SHP77 (cell line): ENCODE measurements at places on chromosomes 4 and X.

DNA sequence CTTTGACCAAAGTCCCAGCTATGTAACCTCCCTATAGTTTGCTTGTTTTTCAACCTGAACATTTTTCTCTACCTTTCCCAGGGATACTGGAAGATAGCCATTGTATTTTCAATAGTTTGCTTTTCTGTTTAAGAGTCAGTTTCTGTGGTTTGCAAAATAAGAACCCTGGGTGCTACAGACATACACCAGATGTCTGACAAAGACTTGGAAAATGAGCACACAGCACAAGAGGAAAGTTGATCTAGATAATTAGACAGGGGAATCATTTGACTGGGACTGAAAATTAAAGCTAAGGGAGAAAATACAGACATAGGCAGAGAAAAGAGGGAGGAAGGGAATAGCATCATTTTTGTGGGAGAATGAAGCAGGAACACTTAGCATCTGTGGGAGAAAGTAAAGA lies 218.3 kb upstream of the CNKSR2 start:
- no peak for DNase-seq

DNA sequence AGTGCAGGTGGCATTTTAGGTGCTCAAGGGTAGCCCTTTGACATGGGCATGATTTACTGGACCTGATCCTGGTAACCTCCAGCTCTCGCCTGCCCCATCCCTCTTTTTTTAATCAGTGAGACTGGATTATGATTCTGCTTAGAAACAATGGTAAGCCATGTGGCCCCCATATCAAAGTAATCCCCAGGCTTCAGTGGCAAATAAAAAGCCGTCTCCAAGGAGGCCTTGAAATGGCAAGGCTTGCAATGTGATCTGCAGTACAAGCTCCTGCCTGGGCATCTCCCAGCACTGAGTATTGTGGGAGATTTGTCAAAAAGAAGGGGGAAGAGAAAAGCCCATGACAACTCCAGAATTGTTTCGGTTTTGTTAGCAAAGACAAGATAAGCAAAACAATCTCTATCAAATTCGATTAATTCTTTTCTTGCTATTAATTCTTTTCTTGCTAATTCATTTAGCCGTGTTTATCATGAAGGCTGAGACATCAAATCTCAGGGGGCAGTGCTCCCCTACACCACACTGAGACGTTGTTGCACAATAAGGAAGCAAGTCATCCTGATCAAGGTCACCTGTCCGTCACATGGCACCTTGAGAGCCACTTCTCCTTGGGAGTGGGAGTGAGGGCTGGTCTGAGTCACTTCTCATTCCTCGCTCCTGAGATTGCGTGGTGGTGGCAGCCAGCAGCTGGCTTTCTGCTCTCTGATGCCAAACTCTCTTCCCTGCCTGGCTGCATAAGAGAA lies 312.7 kb upstream of the GATB start:
- no peak for DNase-seq

DNA sequence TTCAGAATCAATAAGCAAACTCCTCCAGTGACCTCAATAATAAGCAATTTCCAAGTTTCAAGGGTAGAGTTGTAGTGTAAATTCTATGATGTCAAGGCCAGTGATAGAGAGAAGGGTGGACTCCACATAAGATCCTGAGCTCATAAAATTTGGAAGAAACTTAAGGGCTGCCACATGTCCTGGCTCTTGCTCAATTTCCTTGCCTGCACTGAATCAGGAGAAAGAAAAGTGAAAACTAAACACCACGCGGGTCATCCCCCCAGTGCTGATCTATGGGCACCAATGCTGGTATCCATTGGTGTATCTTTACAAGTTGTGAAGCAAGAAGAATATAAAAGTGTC lies 392.0 kb upstream of the INTU start:
- DNase-seq = no peak

DNA sequence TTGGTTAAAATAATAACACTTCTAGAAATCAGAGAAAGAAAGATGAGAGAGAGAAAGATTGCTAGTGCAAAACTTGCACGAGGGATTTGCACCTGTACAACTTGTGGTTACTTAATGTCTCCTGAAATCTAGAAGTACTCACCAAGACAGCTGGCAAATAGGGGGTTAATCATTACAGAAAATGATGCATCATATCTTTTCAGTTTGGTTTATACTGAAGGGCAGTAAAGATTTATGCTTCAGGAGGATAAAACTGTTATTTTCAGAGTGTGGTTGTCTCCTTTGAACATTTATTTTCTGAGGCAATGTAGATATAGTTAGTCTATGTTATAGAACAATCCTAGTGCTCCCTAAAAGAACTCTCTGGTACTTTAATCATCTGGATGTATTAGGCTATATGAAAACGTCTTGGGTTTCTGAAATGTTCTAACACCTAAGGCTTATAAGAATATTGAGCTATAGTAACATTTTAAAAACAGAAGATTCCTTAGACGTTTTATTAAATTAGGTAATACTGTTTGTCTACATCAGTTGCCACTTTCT lies 13.3 kb downstream of the ATOH1 start:
- no peak for DNase-seq

GRCh38 chr4:165604181-165604580 lies 225.4 kb downstream of the CPE start:
- no peak for DNase-seq

DNA sequence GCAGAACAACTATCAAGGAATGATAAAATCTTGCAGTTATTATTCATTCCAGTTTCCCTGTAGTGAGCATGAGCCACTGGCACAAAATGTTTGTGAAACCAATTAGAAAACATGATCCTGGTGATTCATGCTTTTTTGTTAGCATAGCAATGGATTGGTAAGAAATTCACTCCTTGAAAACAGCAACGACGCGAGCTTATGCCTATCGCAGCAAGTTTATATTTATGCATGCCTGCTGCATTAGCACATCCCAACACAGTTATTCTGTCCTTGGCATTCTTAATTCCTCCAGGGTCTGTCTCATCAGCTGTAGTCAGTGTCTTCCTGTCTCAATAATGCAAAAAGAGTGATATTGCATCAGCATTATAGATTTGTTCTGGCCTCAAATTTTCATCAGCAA lies 975.9 kb downstream of the STIM2 start:
- DNase-seq = no peak

DNA sequence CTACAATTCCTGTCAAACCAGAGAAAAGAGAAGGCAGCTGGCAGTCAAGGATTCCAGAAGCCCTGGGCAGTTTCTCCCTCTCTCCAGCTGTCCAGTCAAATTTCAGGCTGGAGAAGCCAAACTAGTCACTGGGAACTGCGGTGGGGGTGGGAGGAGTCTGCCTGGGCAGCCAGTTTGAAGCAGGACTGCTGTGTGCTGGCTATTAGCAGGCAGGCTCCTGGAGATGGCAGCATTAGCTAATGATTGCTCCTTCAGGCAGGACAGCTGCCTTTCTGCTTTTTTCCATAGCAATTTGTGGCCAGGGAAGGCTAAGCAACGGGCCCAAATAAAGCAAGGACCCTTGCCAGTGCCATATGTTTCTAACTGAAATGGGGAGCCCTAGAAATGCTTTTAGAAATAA lies 44.7 kb upstream of the FGF13 start:
- no peak for DNase-seq
